Effector memory CD4-positive, alpha-beta T cell (primary cell): ENCODE measurements at places on chromosomes 3 and 15.

GRCh38 chr3:97189835-97190234, 375.4 kb downstream of the EPHA6 start:
- no peak for DNase-seq

DNA sequence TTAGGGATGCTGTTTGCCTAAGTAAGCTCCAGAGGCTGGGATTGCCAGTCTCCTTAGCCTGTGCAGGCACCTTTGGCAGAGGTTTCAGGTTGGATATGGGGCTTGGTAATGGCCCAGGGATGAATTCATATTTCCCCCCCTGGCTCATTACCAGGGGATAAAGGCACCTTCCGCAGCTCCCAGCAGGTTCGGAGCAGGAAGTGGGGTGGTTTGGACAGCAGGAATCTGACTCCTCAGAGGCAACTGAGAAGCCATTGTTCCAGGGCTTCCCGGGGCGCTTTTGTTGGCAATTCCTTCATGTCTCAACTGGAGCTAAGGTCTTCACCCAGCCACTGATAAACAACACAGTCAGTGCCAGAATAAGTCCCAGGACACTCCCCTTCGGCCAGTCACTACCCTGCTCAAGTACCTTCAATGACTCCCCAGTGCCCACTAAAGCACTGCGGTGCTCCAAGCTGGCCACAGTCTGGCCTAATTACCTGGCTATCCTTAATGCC, 85.3 kb upstream of the SLC6A6 start:
- DNase-seq = no peak

DNA sequence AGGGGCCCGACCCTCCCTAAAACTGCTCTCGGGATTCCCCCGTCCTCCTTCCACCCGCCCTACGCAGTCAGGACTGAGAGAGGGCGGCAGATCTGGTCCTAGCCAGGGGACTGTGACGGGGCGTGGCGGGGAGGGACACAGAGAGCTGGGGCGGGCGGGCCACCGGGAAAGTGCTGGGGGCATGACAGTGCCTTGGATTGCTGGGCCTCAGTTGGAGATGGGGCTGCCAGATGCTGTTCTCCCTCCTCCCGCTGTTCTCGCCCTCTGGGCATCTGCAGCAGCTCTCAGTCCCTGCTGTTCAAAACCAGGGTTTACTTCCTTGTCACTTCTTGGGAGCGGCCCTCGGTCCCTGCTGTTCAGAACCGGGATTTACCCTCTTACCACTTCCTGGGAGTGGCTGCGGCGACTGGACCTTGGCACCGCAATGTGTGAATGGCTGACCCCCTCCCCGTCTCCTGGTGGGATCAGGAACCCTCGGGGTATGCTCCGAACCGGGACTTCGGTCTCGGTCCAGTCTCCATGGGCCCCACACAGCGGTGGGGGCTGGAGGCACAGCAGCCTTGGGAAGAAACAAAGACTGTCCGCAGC, 1.8 kb upstream of the RPP25 start:
- DNase-seq = no peak

DNA sequence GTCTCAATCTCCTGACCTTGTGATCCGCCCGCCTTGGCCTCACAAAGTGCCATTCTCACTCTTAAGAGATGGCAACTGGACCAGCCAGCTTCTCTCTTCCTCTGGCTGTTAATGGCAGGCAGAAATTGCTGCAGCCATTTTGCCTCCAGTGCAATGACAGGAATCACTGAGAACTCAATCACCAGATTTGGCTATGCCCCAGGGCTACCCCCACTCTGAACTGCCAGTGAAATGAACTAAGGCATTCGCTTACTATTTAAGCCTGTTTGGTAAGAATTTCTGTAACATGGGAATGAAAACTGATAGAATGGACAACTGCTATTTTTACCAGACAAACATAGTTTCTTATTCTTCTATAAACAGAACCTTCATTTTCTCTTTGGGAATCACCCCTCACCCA, 24.5 kb downstream of the FOXP1 start:
- DNase-seq = no peak

GRCh38 chr3:126313166-126313565, 44.0 kb downstream of the KLF15 start:
- DNase-seq = no peak

GRCh38 chr3:36302158-36302509, 78.2 kb upstream of the STAC start:
- no peak for DNase-seq

DNA sequence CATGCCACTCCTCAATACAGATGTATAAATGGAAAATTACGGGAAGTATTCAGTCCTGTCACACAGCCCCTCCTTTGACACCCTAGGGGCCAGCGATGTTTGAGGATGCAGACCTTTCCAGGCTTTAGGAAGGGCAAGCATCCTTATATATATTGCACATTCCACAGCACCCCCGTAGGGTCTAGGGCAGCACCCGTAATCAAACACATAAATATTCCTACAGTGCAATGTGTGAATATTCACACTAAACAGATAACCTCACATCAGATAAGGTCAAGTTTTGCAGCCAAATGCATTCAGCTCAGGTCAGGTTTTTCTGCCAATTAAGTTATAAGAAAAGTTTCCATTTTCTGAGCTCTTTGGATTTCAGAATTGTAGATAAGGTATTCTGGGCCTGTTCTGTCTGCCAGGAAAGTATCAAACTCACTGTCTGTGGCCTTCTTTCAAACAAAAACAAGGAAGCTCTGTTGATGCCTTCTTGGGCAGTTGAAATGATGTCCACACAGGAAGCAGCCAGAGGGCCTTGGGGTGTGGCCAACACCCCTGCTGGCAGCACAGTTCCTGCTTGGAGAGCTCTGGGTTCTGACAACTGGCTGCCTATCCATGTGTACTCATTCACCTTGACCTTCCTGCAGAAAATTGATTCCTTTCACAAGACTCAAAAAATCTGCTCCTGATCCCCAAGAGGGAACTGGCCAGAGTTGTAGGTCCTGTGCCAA, 427.0 kb downstream of the NTRK3 start:
- DNase-seq = no peak

- DNase-seq = no peak
These were observed 76.7 kb upstream of the MBNL1 start for GRCh38 chr3:152192050-152192449.

- no peak for DNase-seq
These were observed 85.9 kb upstream of the CSPG5 start for GRCh38 chr3:47664519-47664918.

DNA sequence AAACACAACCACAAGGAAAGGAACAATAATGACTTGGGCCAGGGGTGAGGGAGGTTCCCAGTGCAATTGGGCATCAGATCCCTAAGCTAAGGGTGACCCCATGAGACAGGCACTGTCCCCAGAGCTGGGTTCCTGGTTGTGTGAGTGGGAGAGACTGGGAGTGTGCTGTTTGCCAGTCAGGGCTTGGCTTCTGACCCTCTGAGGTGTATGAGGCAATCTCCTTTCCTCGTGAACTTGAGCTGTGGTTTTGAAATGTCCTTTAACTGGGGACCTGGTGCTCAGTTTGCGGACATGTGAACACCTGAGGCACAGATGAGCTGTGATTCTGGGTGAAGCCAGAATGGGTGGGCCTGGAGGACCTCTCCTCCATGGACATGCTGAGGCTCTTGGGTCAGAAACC, 58.5 kb upstream of the PLXNA1 start:
- DNase-seq = no peak

GRCh38 chr3:147397155-147397874, 9.0 kb downstream of the ZIC4 start:
- no peak for DNase-seq

DNA sequence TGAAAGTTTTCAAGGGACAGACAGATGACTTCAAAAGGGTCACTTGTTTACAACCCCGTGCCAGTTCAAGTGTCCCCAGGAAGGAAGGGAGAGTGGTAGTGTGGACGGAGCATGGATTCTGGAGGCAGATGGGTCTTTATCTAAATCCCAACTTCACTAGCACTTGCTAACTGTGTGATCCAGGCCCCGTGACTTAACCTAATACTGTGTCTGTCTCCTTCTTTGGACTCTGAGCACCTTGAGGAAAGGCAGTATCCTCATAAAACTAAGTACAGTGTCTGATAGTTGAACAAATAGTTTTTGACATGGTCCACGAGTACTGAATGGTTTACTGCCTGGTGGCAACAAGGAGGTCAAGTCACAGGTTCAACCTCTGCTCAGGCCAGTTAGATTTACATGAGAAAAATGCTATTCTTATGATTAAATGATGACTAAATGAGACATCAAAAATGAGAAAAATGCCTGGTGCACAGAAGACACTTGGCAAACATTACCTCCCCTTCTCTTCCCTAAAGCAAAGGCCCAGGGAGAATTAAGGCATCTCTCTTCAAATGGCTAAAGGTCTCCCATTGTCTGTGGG, 48.9 kb downstream of the ABCC5 start:
- DNase-seq = no peak

DNA sequence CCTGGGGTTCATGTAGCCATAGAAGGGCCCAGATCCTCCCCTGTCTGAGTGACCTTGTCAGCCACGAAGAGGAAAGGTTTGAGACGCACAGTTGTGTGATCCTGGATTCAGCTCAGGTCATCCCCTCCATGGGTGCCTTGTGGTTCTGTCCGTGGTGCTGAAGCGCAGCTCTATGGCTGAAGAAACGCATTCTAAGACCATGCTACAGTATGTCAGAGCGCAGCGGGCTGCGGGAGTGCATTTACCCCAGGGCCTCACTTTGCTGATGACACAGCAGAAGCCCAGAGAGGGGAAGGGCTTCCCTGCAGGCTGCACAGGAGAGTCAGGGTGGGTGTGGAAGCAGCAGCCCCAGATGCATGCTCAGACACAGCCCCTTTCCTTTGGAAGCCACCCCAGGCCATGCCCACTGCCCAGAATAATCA, 68.8 kb upstream of the IQSEC1 start:
- no peak for DNase-seq

GRCh38 chr3:184656458-184656828, 55.4 kb downstream of the MAGEF1 start:
- no peak for DNase-seq

DNA sequence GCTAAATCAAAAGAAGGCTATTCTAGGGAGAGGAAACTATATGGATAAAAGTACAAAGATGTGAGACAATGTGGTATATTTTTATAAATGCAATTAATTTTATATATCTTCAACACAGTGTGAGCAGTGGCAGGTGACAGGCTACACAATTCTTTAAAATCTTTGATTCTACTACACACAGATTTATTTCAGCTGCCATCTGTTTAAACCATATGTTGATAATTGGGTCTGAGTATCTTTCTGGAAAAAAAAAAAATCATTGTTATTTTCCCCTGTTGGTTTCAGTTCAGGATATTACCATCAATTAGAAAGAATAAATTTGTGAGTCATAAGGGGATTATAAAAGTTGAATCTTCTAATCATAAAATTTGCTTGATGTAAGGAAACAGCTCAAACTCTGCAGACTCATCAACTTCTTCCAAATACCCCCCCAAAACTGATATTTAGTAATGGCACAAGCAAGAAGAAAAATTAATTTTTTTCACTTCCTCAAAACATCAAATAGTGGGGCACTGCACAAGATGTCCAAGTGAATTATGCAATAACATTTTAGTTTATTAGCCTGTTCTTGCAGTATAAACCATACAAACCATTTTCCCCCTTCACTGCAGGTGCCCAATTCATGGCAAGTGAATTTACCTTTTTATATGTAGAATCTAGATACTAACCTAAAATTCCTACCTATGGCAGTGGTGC, 12.0 kb downstream of the PIERCE2 start:
- no peak for DNase-seq

- DNase-seq = no peak
These were observed 151.7 kb upstream of the KCNMB2 start for GRCh38 chr3:178384321-178385230.

GRCh38 chr15:68542771-68543164, 36.0 kb upstream of the CORO2B start:
- DNase-seq = no peak

- DNase-seq = no peak
These were observed 60.4 kb upstream of the CHD2 start for GRCh38 chr15:92839696-92840095.

GRCh38 chr3:169618894-169619792, 44.4 kb downstream of the MECOM start:
- no peak for DNase-seq

DNA sequence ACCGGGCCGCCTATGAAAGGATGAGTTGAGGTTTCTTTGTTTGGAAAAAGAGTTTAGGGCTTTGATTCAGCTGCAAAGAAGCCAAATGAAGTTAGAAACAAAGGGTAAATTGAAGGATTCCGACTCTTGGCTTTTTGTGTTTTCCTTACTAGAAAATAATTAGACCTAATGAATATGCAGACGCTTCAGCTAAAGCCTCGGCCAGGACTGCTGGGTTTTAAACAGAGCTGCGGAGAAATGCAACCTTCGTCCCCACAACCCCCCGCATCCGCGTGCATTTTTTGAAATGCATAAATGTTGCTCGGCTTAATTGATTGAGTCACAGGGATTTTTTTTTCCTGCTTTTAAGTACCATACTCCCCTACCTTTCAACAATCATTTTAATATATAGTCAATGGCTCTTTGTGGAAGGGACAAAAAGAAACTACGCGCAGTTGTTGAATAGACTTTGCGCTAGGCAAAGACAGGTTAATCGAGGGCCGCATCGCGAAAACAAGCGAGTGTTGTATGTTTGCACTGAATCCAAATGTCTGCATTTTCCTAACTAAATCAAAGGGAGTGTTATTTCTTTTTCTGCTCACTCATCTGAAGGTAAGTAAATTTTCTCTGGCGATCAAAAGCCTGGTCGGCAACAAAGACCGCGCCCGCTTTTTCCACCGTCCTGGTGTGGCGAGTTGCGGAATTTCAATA, 1.3 kb upstream of the ZIC4 start:
- DNase-seq = no peak

GRCh38 chr3:30347679-30348216, 258.7 kb upstream of the TGFBR2 start:
- no peak for DNase-seq

GRCh38 chr15:68507447-68507846, 71.3 kb upstream of the CORO2B start:
- no peak for DNase-seq

GRCh38 chr3:151283907-151284461, 5.6 kb upstream of the P2RY14 start:
- no peak for DNase-seq

GRCh38 chr3:140610544-140610943, 67.3 kb upstream of the TRIM42 start:
- DNase-seq = no peak

GRCh38 chr3:170054204-170054603, 16.4 kb downstream of the GPR160 start:
- DNase-seq = no peak

DNA sequence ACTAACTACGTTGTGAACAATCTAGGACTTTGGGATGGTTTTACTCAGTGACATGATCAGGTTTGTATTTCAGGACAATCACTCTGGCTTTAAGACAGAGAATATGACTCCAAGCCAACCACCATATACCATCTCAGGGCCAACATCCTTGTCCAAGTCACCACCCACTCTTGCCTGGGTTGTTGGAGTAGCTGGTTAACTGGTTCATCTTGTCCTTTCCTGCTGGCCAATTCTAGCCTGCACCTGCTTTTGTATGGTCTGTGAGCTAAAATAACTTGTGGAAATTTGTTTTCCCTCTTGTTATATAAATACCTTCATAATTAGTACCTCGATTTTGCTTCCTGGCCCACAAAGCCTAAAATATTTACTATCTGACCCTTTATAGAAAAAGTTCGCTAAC, 306.8 kb upstream of the STT3B start:
- no peak for DNase-seq

GRCh38 chr3:15899388-15899787, 101.6 kb upstream of the ANKRD28 start:
- DNase-seq = no peak
